AG20443 (cell line): ENCODE measurements at places on chromosomes 13 and 19.
A peak's percentile ranks its signal among the peaks of the same experiment; 100 is the strongest.

GRCh38 chr19:36950335-36951119 is 34.4 kb downstream of the ZNF568 start:
- DNase-seq: no peak

GRCh38 chr13:99326012-99326411 is 18.8 kb upstream of the GPR183 start:
- no peak for DNase-seq

GRCh38 chr19:43554317-43554895 is 20.9 kb downstream of the XRCC1 start:
- no peak for DNase-seq

DNA sequence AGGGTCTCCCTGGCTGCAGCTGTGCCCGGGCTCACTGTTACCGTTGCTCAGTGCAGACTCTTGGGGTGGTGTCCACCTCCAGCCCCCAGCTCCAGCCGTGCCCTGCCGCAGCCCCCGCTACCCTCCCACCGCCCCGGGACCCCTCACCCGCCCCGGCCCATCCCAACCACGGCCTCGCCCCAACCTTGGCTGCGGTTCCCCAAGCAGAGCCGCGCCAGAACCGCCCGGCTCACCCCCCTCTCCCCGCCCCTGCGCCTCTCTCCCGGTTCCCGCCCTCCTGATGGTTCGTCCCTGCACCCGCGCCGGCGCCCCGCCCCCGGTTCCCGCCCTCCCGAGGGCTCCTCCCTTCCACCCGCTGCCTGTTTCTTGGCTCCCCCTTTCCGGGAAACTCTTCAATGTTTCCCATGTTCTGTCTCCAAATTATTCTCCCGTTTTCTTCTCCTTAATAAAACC is 40.3 kb downstream of the ANKRD10 start:
- DNase-seq: peak; percentile 97

- no peak for DNase-seq
Observed at GRCh38 chr13:112245989-112246388, 130.2 kb upstream of the SPACA7 start.

- no peak for DNase-seq
Observed at GRCh38 chr13:27267596-27267995, 3.0 kb upstream of the RASL11A start.

DNA sequence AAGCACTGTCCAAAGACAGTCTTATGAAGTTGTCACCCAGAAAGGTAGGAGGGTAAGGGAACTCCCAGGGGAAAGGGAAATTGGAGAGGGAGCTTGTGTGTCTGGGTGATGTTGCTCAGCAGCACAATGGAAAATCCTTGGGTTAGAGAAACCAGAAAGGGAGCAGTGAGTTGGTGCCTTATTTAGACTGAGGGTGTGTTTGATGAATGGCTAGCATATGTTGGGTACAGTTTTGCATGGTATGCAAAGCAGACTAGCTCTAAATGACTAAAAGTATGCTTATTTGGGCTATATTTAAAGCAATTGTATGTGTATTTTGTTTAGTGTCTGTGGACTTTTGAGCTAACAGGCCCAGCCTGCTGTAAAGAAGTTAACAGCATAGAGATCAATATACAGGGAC is 2884.6 kb upstream of the PCDH20 start:
- DNase-seq: no peak

- no peak for DNase-seq
Observed at GRCh38 chr19:13400296-13400695, 106.0 kb downstream of the CACNA1A start.

DNA sequence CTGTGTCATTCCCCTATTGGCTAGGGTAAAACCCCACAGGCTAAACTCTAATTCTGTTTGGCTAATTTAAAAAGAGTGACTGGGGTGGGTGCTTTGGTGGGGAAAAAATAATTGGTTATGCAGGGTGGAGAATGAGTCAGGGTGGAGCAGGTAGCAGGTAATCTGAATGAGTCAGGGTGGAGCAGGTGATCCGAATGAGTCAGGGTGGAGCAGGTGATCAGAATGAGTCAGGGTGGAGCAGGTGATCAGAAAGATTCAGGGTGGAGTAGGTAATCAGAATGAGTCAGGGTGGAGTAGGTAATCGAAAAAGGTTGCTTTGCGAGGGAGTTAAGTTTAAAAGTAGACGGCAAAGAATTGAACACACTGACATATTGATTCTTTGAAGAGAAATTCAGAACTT is 1218.8 kb upstream of the ATXN8OS start:
- DNase-seq: no peak

- DNase-seq: no peak
Observed at GRCh38 chr13:47757466-47758080, 243.5 kb downstream of the SUCLA2 start.

DNA sequence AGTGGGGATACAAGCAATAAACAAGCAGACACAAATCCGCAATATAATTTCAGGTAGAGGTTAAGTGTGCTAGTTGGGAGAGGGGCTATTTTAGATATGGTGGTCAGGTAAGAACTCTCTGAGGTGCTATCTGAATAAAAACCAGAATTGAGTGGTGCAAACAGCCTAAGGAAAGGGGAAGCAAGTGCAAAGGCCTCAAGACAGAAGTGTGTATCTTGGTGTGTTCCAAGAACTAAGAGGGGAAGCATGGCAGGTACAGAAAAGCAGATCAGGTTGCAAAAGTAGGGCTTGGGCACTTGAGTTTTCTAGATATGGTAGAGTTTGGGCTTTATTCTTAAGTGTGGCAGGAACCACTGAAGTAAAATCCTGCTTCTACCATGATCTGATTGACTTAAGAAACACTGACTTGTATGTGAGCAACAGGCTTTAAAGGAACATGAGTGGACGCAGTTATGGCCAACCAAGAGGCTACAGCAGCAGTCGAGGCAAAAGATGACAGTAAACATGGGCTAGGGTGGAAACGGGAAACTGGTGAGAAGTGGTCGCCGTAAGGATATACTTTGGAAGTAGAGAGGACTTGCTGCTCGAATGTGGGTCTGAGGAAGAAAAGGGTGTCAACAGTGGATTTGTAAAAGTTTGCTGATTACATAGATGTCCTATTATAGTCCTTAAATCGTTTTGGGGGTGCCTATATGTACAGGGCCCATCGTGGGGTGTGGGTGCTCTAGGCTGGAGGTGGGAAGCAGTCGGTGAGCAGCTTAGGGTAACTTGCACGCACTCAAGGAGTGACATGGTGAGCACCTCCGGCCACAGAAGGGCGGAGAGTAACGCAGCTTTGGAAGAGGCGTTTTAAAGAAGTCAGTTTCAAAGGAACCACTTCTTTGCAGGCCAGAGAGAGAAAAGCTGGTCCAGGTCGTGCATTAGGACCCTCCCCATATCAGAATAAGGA is 677 bp downstream of the TGDS start:
- DNase-seq: peak; percentile 47

GRCh38 chr19:42074513-42075363 is 1.2 kb upstream of the ZNF574 start:
- DNase-seq: peak; percentile 46
